ENCODE measurements at places on chromosomes 5 and 9.
A peak's percentile ranks its signal among the peaks of the same experiment; 100 is the strongest.

GRCh38 chr9:114401344-114401743, 13.6 kb upstream of the AKNA start:
- no peak for DNase-seq

DNA sequence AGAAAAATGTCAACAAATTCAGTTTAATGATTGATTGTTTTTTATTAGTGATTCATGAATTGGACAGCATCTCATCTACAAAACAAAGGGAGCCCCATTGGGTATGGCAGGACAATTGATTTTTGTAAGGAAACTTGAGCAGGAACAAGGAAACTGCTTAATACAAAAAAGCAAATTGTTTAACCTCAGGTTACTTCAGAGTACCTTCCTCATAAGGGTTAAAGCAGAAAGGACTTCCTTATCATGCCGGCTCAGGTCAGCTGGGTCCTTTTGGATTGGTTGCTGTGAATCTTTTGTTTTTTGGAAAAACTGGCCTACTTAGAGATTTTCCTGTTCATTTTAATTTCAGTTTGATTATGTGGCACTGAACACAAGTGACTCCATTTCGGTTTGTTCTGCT, 211.8 kb downstream of the ARRDC3 start:
- no peak for DNase-seq

- no peak for DNase-seq
Observed at GRCh38 chr9:82126256-82126655, 137.7 kb downstream of the SPATA31D1 start.

DNA sequence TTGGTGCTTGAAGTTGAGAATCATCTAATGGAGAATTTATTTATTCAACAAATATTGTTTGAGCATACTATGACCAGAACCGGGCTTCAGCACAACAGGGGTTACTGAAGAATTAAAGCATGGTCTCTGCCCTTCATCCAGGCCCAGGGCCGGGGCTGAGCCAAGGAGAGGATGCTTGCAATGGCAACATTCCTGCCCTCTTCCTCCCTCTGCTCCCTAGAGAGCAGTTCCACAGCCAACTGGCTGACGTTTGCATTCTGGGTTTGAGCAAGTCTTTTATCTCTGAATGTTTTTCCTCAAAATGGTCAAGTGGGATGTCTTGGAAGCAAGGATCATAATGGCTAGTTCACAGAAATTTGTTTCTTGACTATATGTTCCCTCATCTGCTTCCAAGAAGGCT, 80.7 kb downstream of the GLDC start:
- no peak for DNase-seq

GRCh38 chr9:132794730-132795380, 83.2 kb downstream of the AK8 start:
- DNase-seq, result no peak

- no peak for DNase-seq
Observed at GRCh38 chr5:179217956-179218942, 127.0 kb downstream of the ADAMTS2 start.

DNA sequence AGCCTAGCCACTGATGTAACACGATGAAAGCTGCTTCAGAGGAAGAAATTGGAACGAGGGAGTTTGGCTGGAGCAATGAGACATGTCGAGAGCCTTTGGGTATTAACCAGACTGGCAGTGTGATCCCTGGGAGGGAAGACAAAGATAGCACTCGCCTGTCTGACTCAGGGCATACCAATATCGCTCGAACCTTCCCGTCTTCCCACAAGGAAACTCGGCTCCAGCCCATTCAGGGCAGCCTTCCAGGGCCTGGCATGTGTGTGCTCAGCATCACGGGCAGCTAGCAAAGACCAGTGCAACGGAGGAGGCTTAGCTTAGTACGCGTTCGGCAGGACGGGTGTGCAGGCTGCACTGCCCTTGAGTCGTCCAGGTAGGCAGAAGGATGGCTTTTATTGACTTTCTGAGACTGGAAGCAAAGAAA, 356.9 kb upstream of the WWC1 start:
- DNase-seq, result no peak

DNA sequence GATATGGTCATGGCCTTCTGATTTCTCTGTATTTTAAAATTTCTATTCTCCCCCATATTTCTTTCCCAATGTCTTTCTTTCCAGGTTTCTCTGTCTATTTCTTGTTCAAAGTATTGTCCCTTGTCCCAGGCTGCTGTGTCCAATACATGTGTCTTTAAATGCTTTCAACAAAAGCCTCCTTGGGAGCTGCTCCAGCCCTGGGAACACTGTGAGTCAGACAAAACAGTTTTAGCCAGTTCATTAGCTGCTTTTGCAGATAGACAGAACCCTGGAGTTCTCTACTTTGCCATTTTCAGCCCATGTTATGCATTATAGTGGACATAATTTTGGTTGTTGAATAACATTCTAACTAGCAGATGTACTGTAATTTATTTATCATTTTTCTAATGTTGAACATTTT, 20.5 kb upstream of the JAK2 start:
- no peak for DNase-seq

GRCh38 chr9:106075960-106076327, 381.6 kb downstream of the TMEM38B start:
- DNase-seq, result no peak

- no peak for DNase-seq
Observed at GRCh38 chr5:118778941-118779340, 209.4 kb downstream of the DTWD2 start.

- DNase-seq, result no peak
Observed at GRCh38 chr5:20524991-20525529, 537.1 kb upstream of the CDH18 start.

GRCh38 chr9:131500377-131500776, 2.3 kb upstream of the POMT1 start:
- peak; percentile 88 for DNase-seq

DNA sequence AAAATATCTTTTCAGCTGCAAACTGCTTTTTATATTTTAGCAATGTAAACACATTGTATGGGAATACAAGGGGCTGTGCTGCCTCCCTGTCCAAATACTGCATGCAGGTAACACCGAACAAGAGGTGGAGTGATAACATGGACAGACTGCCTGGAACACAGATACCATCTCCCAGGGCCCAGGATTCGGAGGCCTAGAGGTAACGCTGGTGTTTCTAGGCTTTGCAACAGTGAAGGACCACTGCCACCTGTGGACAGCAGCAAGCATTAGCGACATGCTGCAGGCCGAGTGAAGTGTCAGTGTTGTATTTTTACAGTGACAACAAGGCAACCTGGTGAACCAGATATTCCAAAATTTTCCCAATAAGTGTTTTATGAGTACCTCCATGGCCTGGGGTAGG, 379.1 kb downstream of the DMRT2 start:
- no peak for DNase-seq

DNA sequence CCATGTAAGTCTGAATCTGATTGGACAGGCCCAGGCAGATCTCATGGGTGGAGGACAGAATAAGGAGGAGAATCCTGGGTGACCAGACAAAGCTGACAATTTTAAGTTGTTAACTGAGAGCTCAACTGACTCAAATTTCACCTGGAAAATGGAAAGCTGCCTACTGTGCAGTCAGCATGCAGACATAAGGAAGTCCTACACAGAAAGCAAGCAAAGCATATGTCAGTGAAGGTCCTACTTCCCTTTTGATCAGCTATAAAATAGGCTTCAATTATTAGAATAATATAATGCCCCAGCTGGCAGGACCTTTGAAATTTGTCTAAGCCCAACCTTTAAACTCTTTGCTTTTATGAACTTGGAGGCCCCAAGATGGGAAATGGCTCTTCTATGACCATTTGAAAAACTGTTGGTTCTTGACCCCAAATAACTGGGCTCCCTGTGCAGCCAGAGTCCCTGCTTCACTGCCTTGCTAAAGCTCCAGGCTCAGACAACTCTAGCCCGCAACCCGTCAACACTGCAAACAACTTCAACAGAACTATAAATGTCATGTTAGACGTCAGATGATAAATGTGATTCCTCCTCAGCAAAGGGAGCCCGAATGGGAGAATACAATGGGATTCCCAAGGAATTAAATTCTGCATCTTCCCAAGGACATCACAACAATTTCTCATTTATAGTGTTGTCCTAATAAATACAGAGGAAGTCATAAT, 118.9 kb upstream of the ADRA1B start:
- DNase-seq, result no peak

- no peak for DNase-seq
Observed at GRCh38 chr5:143337946-143338345, 65.5 kb downstream of the NR3C1 start.

DNA sequence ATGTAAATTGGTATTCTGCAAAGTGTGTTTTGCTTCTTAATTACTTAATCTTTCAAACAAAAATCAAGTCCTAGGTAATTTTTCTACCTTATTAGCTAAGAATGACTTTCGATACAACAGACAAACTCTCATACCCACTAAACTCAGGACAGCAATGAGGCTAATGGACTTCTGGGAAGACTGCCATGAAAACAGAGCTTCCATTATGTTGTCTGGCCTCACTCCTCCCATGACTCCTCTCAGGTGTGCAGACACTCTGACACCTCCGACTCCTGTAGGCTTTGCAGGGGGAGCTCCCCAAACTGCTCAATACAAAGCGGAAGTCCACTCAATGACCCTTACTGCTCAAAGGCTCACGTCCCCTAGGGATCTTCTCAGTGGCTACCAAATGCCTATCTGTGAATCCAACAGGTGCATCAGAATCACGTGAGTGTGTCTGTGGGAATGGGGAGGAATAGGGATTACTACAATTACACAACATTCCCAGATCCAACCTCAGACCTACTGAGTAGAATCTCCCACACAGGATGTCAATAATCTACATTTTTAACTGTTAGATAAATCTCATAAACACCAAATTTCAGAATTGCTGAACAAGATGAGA, 289.9 kb downstream of the RAB3C start:
- DNase-seq, result no peak

- no peak for DNase-seq
Observed at GRCh38 chr5:71680510-71680909, 38.6 kb upstream of the CARTPT start.

DNA sequence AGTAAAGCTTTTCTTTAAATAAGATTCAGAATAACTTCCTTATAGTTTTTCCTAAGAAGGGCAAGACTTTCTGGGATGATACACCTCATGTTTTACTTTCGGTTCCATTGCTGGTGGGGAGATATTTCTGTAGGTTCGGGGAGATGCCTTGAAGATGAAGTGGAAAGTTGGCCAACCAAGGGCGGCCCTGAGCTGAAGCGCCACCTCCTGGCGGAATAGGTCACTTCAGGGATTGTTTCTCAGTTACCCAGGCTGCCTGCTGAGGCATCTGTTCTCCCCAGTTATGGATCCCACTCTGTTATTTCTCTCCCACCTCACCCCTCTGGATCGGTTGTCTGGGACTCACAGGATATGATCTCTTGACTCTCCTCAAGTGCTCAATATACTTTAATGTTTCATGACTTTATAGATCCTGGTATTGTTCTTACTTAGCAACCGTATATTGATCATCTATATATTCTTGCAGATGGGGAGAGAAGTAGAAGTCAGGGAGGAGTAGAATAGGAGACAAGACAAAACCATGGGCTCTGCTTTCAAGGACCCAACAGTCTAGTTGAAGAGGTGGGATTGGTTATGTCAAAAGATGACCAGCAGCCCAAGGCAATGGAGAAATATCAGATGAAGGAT, 23.4 kb downstream of the MEGF10 start:
- peak; percentile 40 for DNase-seq

DNA sequence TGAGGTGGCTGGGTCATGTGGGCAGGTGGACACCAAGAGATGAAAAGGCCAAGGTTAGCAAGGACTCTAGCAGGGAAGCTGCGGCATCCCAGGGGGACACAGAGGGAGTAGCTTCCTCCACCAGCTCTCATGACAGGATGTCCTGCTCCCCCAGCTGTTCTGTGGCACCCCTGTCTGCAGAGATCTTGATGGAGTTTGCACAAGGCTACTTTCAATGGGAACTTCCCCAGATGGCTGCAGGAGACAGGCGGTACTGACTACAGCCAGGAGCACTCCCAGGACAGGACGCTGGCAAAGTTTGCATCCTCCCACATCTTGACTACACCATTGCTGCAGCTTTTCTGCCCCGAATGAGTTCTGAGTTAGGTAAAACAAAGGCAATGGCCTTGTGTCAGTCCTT, 312.8 kb downstream of the TLE4 start:
- DNase-seq, result no peak

GRCh38 chr5:80925931-80926330, 34.2 kb upstream of the RASGRF2 start:
- DNase-seq, result no peak

DNA sequence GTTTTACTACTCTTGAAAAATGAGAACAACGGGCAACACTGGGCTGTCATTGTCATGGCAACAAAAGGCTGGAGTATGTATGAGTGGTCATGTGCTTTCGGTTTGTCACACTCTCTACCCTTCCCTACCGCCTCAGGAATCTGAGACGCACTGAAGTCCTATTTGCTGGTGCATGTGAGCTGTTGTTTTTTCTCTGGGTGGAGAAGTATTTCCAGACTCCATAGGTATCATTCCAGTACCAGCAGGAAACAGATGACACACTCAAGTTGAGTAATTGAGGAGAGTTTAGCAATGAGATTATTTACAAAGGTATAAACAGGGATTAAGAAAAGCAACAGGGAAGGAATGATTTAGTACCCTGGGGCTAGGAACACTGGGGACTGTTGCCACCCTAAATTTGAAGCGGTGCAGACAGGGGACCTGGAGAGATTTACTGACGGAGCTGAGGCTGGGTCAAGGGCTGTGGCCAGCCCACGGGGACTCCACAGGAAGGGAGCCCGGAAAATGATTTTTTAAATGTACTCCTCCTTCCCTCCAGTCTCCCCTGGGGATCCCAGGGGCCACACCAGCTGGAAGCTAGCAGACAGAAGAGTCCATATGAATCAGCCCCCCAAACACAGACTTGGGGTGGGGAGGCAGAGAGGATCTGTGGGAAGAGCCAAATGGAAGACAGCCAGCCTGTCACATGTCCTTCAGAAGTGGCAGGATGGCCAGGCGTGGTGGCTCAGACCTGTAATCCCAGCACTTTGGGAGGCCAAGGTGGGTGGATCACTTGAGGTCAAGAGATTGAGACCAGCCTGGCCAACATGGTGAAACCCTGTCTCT, 13.2 kb upstream of the ZBTB43 start:
- no peak for DNase-seq

- DNase-seq, result no peak
Observed at GRCh38 chr5:181187500-181188213, 17.3 kb downstream of the TRIM7 start.

DNA sequence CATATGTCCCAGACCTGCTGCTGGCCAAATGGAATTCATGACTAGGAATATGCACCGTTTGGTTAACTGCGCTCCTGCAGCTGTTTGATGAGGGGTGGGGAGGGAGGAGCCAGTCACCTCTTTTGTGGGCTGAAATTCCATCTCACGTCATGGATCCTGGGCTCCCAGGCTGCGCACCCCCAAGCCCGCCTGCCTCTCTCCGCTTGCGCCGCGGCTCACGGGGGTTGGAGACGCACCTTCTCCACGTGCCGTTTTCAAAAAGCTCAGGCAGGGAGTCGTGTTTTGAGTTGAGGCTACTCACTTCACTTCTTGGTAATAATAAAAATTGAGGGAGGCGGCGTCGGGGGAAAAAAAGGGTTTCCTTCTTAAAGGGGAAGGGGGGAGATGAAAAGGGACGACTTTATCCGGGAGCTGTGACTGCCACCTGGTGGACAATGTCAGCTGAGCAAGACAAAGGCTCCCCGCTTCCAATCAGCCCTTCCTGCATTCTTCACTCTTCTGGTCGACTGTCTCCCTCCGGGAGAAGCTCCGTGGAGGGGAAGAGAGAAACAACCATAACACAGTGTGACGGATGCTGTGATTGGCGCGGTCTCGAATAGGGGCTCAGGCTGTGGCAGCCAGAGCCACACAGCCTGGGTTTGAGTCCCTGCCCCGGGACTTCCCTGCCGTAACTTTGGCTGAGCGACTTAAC, 15.9 kb upstream of the C5orf47 start:
- DNase-seq, result peak; percentile 59
